ENCODE measurements at places on chromosomes 4 and X. TPM values are rescaled to one million over a fixed set of nuclear protein-coding genes. Genes with fewer than 3 reads are reported as not detected.

Gene GAB3
- total RNA-seq, result 9.9 TPM

Gene COL4A5
- not detected for total RNA-seq

Gene IL15
- total RNA-seq, result 0.42 TPM

Gene FAM47E
- 1.3 TPM for total RNA-seq

Gene ARR3
- not detected for total RNA-seq

- DNase-seq, result no peak
Observed at GRCh38 chr4:157838366-157838765, 334.5 kb downstream of the GASK1B start.

DNA sequence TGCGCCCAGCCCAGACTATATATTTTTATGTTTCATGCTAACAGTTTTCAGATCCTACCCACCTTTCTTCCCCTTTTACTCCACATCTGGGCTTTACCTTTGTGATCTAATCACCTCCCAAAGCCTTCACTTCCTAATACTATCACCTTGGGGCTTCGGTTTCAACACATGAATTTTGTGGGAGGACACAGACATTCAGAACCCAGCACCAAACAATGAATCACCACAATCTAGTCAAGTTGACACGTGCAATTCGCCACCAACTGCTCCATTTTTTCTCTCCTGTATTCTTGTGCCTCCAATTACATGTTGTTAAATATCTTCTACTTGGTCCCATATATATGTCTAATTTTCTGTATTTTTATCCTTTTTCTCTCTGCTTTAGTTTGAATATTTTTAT lies 41.8 kb upstream of the STX18 start:
- DNase-seq, result no peak

DNA sequence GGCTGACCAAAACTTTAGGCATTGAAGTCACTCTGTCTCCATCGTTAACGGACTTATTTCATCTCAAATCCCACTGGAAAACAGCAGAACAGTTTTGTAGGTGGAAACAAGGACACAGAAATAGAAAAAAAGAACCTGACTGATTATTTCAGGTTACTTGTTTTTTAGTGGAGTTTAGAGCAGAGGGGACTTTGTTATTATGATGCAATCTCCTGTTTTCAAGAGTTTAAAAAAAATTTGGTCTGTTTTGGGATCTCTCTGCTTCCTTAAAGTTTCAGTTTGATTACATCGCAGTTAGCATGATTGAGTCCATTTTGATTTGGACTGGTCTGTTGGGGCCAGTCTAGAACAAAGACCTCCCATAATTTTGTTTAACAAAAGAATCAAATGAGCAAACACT lies 13.6 kb downstream of the PROM1 start:
- no peak for DNase-seq

GRCh38 chrX:40003428-40004245 lies 94.1 kb downstream of the BCOR start:
- no peak for DNase-seq

DNA sequence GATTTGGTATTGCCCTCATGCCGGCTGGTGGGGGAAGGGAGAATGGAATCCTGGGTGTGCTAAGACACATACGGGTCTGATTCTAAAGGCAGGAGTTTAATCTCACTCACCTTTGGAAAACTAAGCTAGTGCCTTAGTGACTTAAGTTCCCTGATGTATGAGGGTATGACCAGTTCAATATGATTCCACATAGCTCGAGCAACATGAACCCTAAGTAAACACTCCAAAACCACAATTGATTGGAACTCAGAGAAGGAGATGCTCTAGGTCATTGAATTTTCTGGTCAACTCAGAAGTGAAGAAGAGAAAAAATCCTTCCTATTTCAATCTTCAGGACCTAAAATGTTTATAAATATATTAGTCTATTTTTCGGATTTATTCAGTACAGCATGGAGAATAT lies 420.1 kb upstream of the INTU start:
- no peak for DNase-seq

All from naive thymus-derived CD8-positive, alpha-beta T cell (primary cell).